Pancreas (tissue), 10 donors: ENCODE measurements at places on chromosomes 6 and 20. TPM values are rescaled to one million over a fixed set of nuclear protein-coding genes. Genes with fewer than 3 reads are reported as not detected.

Gene CPXM1
- total RNA-seq, result 5.2 TPM

Gene PNLDC1
- 0.43 TPM for total RNA-seq

Gene PRELID3B
- total RNA-seq, result 18.7 TPM

Gene HLA-DQB1
- total RNA-seq, result 0.63 TPM

Gene LRP11
- total RNA-seq, result 16.1 TPM

Gene INSM1
- 1.1 TPM for total RNA-seq

Gene DACT2
- 6.5 TPM for total RNA-seq

Gene EIF2S2
- 25.4 TPM for total RNA-seq

Gene PAX1
- not detected for total RNA-seq

Gene LRFN2
- 0.52 TPM for total RNA-seq

Gene DNMT3B
- 5.1 TPM for total RNA-seq

Gene SPATA25
- 1.3 TPM for total RNA-seq

DNA sequence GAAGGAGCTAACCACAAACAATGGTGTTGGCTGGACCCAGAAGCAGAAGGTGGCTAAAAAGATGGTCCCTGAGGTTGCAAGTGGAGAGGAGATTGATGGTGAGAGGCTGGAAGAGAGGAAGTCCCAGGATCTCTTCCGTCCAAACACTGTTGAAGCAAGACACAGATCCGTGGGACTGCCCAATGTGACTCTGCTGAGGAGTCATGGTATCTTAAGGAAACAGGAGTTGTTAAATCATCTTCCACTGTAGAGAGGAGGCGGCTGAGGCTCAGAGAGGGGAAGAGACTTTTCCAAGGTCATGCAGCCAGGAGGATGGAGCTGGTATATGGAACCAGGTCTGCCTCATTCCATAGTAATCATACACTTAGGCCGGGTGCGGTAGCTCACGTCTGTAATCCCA is 4.1 kb upstream of the ZNF335 start:
- no peak for DNase-seq

- peak; percentile 16 for DNase-seq
These were observed 15.8 kb upstream of the LIN28B start for GRCh38 chr6:104940893-104941728.

DNA sequence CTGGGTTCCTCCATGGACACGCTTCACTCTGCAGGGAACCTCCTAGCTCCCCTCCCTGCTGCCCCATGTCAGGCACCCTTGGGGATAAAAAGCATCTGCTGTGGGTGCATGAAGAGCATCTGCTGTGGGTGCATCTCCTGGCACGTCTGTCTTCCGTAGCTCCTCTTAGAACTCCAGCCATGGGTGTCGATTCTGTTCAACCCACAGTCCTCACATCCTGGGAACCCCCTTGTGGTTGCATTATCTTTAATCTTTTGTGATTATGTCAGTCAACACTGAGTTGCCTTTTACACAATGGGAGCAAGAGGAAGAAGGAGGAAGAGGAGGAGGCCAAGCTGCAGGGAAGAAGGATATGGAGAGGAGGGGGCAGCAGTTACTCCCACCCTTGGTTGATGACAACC is 24.1 kb upstream of the CCR6 start:
- DNase-seq, result no peak

DNA sequence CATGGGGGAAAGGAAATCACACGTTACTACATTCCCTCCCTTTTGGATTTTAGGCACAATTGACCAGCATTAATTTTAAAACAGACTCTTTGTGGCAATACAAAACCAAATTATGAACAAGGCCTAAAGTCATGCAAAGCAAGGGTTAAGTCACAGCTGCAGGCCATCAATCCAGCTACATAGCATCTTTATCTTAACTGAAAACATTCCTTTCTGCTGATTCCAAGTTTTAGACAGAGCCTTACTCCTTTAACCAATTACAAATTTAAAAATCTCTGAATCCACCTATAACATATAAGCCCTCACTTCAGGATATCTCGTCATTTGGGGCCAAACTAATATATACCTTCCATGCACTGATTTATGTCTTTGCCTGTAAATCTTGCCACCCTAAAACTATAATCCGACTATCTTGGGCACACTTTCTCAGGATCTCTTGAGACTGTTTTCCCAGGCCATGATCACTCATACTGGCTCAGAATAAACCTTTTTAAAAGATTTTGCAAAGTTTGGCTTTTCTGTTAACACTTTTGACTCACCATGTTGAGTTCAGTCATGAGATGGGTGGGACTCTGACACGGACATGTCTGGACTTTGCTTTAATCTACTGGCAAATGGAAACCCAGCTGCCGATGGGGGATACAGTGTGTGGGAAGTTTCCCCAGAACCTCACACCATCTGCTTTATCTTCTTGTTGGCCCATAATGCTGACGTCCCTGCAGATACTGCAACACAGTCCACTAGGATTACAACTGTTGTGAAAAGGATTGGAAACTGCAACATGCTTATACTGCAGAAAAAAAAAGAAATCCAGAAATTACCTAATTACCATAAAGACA is 757.0 kb downstream of the PTPRT start:
- no peak for DNase-seq

DNA sequence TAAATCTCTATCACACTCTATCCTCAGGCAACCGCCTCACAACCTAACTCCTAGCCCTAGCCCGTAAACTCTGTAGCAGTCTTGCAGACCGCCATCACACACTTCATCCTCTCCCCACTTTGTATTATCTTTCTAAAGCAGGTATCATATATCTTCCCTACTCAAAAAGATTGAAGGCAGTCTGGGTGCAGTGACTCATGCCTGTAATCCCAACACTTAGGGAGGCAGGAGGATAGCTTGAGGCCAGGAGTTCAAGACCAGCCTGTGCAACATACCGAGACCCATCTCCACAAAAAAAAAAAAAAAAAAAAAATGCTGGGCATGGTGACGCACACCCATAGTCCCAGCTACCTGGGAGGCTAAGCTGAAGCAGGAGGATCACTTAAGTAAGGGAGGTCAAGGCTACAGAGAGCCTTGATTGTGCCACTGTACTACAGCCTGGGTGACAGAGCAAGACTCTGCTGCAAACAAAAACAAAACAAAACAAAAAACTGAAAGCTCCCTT is 22.9 kb downstream of the RANBP9 start:
- DNase-seq, result no peak

GRCh38 chr6:96721227-96721626 is 116.0 kb downstream of the GPR63 start:
- no peak for DNase-seq

GRCh38 chr6:11595903-11596302 is 58.4 kb downstream of the TMEM170B start:
- no peak for DNase-seq

DNA sequence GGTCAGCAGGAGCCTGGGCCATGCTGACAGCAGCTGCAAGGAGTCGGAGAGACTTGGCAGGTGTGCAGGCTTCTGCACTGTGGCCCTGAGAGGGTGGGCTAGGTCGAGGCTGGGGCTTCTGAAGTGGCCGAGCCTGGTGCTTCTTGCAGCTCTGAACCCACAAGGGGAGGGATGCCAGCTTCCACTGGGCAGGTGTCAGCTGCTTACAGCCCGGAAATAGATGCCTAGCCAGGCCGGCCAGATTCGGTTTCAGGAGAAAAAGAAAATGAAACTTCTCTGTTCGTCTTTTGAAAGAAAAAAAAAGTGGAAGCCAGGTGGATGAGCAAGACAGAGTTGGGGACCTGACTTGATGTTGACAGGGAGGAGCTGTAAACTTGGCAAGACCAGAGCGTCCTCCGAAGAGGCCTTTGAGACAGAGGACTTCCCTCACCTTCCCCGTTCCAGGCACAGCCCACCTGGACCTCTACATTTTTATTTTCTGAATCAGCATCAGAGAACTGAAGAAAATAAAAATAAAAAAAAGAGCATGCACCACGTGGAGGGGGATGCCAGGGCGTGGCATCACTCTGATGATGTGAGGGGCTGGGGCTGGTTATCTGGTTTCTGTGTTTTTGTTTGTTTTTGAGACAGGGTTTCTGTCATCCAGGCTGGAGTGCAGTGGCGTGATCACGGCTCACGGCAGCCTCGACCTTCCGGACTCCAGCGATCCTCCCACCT is at the start of gene ZBP1:
ZBP1 (minus strand) TSS at position 153 of the 717 bp plus-strand sequence; CDS start at position 22, 131 bp downstream.
- no peak for DNase-seq

DNA sequence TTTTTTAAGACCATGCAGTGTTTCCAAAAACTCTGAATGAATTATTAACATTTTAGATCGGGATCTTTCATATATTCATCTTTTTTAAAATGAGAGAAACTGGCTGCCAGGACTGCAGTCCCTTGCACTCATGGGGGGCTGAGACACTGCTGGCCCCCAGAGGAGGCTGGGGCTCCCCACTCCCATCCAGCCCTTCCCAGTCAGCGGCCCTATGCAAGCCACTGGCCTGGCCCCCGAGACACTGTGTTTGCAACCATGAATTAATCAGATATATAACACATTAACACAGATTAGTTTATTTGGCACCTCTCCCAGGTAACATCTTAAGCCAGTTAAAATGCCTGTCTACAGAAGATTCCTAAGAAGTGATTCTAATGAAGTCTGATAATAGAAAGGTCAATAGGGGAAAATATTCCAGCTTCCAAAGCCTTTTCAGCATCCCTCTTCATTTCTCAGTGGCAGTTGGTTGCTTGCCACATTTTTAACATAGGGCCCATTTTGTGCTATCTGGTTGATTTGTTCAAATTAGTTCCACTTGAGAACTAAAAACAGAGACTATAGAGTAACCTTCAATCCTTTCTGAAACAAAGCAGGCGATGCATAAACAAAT is 184.4 kb upstream of the FBXL4 start:
- DNase-seq, result no peak

GRCh38 chr6:49563006-49563886 is 12.8 kb downstream of the C6orf141 start:
- no peak for DNase-seq

DNA sequence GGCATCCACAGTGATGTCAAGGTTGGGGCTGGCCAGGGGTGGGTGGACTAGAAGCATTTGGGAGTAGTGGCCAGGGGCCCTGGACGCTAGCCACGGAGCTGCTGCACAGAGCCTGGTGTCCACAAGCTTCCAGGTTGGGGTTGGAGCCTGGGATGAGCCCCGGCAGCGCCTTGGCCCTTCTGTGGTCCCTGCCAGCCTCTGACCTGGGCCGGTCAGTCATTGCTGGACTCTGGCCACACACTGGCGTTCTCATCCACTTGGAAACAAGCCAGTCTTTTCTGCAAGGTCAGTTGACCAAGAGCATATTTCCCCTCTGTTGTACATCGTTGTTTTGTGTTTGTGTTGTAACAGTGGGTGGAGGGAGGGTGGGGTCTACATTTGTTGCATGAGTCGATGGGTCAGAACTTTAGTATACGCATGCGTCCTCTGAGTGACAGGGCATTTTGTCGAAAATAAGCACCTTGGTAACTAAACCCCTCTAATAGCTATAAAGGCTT is 8.4 kb downstream of the PSMA7 start:
- no peak for DNase-seq

DNA sequence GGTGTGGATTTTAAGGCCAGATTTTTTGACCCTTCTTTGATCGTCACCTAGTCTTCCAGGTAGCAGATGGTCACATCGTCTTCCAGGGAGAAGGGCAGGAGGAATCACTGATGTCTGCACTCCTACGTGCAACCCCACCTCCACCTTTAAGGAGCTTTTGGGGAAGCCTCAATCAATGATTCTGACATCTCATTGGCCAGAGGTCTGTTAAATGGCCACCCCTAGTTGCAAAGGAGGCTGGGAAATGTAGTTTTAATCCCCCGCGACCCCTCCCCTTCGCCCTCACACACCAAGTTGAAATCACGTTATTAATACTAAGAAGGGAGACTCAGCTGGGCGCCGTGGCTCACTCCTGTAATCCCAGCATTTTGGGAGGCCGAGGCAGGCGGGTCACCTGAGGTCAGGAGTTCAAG is 151.4 kb downstream of the BCAS1 start:
- no peak for DNase-seq

- no peak for DNase-seq
These were observed 284.3 kb upstream of the KHDRBS2 start for GRCh38 chr6:62570372-62570771.

GRCh38 chr6:39440039-39440426 is 117.5 kb upstream of the KCNK16 start:
- no peak for DNase-seq

DNA sequence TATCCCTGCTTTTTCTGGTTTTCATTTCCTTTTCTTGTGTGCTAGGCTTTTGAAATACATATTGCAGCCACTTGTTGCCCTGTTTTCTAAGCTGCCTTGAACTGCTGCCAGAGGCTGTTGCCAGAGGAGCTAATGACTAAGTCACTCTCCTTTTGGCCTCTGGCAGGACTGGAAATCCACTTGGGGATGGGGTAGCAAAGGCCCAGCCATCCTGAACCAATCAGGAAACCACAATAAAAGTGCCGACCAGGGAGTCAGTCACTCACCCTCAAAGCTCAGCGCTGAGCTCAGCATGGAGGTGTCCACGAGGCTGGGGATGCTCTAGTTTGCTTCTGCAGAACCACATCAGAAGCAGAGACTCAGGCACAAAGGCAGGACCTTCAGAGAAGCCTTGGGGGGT is 813.0 kb downstream of the DHX35 start:
- DNase-seq, result peak; percentile 36

DNA sequence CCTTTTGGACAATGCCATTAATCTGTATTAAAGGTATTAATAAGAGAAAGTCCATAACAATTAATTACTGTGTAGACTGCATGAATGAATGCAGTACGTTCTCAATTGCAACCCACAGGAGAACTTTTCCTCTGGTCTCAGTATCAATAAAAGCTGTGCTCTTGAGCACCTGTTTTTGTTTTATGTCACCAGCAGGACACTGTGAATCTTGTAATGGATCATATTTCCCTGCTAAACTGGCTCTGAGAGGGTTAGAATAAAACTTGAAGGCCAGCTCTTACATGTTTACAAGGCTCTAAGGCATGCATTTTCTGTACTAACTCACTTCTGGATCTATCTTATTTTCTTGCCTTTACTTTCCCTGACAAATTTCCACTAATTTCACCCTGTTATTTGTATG is 214.3 kb upstream of the PLN start:
- no peak for DNase-seq

- DNase-seq, result no peak
These were observed 7.0 kb downstream of the TRPC4AP start for GRCh38 chr20:35085477-35086225.

- peak; percentile 85 for DNase-seq
These were observed 15.7 kb upstream of the HLA-A start for GRCh38 chr6:29926413-29927274.

- no peak for DNase-seq
These were observed 91.4 kb downstream of the PLCB4 start for GRCh38 chr20:9160331-9160730.

DNA sequence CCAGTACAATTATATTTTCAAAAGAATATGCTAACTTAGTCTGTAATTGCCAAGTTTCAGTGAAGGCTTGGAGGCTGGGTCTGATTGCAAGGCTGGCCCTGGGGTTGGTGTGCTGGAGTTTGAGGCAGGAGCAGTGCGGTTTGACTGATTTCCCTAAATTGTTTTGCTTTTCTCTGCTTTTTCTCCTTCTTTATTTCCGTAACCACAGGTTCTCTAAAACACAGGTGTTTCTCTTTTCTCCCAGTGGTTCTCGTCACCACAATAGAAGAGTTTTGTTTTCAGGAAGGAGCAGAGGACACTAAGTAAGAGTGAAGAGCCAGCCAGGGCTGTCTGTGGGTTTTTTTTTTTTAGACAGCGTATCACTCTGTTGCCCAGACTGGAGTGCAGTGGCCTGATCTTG is 8.2 kb upstream of the SNX9 start:
- DNase-seq, result no peak
